ENCODE measurements at places on chromosomes 12 and 14.

DNA sequence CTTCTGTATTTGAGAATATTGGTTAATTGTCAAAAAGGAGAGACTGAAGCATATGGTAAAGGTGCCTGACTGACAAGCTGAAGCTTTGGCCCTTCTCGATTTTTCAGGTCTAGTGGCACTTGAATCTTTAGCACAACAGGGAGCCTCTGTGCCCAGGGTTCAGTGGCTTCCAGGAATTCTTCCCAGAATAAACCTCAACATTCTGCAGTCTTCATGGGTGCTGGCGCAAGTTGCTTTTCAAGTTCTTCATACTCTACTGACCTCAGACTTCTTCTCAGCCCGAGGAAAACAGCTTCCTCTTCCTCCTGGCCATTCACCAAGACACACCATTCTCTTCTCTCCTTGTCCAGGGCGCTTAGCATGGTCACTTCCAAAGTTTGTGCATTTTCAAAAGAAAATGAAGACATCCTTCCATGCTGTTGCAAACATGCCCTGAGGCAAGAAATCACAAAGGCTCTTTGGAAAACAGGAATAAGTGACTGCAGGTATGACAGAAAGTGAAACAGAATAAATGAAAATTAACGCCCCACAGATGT, 89.9 kb downstream of the MGST1 start:
- DNase-seq, result no peak

GRCh38 chr14:105894125-105894977, 368.0 kb downstream of the TMEM121 start:
- DNase-seq, result no peak

DNA sequence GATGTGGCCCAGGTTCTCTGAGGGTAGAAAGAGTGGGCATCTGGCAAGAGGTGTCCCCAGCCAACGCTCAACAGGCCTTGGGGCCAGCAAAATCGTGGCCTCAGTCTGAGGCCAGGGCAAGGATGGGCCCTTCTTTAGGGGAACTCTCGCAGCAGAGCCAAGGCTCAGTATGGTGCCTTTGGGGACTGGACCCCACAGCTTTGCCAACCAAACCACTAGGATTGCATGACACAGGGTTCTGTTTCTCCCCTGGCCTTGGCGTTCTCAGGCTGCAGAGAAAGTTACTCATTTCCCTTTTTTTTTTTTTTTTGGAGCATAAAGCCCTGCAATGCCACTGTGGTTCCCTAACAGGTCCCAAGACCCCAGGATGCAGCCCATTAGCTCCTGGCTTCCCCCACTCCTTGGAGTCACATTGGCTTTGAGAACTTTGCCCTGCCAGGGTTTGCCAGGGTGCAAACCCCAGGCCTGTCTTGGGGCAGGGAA, 100.6 kb downstream of the LGMN start:
- DNase-seq, result peak; percentile 68

DNA sequence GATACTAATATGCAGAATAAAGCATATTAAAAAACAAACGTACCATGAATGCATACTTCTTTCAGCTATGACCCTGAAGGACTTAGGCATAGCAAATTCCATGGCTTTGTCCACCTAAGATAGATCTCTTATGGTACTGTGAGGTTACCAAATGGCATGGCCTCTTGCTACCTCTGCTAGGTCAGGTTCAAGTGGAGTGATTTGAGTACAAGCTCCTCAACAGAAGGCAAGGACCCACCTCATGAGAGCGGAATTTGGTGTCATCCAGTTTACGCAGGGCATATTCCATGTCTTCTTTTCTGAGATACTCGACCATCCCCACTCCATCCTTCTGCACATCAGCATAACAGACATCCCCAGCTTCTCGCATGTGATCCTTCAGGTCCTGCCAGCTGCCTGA, 5.8 kb downstream of the SRSF9 start:
- no peak for DNase-seq

- no peak for DNase-seq
These were observed 83.5 kb downstream of the CAND1 start for GRCh38 chr12:67352682-67353081.

DNA sequence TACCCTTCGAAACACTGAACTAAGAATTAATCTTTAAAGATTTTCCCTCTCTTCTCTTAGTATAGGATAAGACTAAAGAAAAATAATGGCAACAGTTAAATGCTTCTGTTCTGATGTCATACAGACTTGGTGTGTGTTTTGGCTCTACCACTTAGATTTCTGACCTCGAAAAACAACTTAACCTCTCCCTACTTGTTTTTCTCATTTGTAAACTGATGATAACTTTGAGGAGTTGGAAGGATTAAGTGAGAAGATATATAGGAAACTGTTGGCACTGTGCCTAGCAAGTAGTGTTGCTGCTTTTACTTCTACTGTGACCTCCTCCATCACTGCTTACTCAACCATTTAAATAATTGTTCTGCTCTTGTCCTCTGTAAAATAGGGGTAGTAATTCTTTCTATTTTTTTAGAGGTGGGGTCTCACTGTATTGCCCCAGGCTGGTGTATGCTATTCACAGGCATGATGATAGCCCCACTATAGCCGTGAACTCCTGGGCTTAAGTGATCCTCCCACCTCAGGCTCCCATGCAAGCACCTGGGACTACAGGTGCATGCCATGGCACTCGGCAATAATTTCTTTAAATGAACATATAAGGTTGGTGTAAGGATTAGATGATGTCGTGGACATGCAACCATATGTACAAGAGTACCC, 22.4 kb downstream of the PALS1 start:
- DNase-seq, result peak; percentile 16

GRCh38 chr12:49959685-49960473, 1.8 kb upstream of the AQP5 start:
- peak; percentile 43 for DNase-seq

DNA sequence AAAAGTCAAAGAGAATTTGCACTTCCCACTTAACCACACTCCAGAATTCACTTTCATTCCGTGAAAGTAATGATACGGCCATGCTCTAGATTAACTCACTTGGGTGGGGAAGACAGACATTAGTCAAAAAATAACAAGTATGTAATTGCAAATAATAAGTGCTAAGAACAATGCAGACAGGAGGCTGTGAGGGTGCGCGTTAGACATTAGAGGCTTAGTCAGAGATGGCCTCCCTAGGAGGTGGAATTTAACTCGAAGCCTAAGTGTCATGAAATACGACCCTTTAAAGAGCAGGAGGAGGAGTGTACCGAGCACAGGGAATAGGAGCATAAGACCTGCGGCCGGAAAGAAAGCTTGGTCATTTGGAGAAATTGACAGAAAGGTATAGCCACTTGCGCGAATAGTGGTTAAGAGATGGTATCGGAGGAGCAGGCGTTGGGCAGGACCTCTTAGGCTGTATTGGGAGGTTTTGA, 628 bp downstream of the SNRPF start:
- peak; percentile 25 for DNase-seq

GRCh38 chr12:7514416-7514815, 10.8 kb upstream of the CD163 start:
- no peak for DNase-seq
